Endodermal cell (in vitro differentiated cells): ENCODE measurements at places on chromosomes 3 and 15.
A peak's percentile ranks its signal among the peaks of the same experiment; 100 is the strongest.

GRCh38 chr3:84943379-84943778 is 15.4 kb upstream of the CADM2 start:
- DNase-seq: no peak

GRCh38 chr3:40337136-40338108 is 27.9 kb downstream of the EIF1B start:
- no peak for DNase-seq

DNA sequence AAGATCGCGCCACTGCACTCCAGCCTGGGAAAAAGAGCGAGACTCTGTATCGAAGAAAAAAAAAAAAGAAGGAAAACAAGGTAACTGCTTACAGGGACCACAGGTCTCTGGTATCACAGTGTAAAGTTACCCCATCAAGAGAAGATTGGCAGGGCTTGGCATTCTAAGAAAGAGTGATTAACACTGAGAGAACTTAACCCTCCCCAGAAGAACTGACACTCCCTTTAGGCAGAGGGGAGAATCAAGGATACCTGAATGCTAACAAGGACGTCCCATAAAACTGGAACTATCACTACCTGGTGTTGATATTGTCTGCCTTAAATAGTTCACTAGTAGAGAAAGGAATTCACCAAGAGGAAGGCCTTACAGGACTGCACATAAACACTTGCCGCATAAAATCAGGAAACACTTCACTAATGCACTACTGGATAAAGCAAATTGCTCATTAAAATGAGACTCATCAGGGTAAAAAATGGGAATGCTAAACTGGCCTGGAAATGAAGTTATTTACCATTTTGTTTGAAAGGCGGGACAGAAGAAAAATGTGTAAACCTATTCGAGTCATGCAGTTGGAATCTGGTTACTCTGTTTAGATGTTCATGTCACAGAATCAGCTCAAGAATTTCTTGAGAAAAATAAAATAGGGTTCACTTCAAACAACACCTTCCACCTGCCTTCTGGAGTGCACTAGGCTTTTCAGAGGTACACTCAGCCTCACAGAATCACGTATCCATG is 121.6 kb downstream of the FOXP1 start:
- DNase-seq: no peak

- no peak for DNase-seq
Observed at GRCh38 chr3:144229330-144229729, 257.7 kb downstream of the DIPK2A start.

- DNase-seq: no peak
Observed at GRCh38 chr3:117699058-117699457, 989.5 kb downstream of the TUSC7 start.

DNA sequence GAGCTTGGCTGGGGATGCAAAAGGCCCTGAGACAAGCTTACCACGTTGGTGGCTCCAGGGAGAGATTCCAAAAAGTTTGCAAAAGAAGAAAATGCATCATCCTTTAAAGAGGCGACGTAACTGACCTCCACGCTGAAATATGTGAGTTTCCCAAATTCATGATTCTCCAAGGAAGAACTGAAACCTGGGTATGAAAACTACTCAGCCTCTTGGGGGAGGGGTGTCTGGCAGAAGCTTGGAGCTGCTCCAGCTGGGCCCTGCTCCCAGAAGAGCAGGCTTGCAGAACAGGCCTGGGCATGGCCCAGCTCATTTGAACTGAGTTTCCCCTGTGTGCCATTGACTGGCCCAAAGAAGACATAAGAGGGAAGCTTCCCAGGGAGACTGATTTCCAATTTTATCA is 20.5 kb downstream of the CPN2 start:
- no peak for DNase-seq

DNA sequence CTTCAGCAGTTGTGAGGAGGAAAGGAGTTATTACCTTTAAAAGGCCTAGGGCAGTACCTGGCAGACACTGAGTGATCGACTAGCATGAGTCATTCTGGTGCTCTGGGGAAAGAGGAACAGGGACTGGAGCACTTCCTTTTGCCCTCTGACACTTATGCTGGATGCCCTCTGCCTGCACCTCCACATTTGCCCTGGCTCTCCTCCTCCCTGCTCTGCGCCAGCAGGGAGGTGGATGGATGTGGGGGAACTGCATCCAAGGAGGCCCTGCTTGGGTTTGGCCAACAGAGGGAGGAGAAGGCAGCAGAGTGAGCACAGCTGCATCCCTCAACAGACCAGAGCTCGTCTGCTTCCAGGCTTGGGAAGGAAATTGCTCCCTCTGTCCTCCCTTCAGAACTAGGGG is 75.0 kb downstream of the SEMA5B start:
- DNase-seq: peak; percentile 71

- DNase-seq: no peak
Observed at GRCh38 chr3:184325715-184326369, 11.4 kb downstream of the EIF4G1 start.

GRCh38 chr15:99100245-99101173 is 4.4 kb upstream of the SYNM start:
- DNase-seq: peak; percentile 95

DNA sequence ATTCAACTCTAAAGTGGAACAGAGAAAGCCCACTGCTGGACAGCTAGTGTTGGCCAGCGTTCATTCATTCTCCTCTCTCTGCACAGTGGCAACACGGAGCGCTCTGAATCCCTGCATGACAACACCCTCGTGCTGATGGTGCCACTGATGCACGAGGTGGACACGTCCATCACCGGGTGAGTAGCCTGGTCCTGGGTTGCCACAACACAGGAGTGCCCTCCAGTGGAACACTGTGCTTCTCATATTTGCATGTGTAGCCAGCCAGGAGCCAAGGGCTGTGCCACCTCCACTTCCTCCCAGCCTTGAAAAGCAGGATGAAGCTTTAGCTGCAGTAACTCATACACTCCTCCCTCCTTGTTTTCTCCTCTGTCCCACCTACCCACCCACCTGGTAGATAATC is 120.0 kb upstream of the CTDSPL start:
- DNase-seq: no peak

GRCh38 chr15:101803676-101804075 is 367 bp downstream of the OR4F6 start:
- no peak for DNase-seq

- DNase-seq: no peak
Observed at GRCh38 chr3:112804021-112804420, 42.6 kb downstream of the CD200R1L start.

DNA sequence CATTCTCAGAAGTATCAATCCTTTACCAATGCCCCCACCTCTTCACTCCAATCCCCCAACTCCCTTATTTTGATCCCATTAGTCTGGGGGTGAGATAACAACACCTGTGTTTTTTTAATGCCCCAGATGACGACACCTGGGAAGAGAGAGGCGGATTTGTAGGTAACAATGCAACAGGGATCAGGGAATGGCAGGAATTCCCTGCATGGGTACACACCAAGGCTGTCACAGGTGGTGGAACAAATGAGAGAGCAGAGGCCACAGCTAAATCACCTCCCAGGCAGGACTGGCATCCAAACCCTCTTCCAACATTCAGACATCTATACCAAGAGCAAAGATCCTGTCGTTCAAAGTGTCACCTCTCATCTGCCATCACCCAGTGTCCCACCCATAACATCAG is 319.2 kb upstream of the TRIM42 start:
- peak; percentile 60 for DNase-seq

DNA sequence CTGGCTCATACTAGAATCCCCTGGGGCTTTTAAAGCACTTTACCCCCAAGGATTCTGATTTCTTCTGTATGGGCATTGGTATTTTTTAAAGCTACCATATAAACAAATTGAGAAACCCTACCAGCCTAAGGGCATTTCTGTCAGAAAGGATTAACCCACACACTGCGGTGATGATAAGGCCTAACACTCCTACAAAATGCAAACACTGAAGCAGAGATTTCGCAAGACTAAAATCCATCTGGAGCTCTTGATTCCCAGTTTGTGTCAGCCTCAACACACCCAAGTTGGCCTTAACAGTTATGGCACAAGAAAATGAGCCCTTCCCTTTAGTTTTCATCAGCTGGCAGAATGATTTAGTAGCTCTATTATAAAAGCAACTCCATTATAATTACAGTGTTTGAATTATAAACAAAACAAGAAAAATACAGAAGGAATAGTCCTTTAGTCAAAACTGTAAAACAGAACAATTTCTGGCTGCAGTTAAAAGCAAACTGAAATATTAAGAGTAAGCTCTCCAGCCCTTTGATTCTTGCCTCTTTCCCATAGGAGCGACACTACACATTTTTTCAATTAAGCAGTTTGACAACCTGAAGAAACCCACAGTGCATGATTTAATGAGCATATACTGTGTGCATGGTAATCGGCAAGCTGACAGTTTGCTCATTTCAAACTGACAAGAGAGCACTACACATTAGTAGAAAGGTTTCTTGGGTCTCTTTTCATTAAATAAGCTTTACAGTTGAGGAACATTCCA is 441.2 kb downstream of the FHIT start:
- DNase-seq: no peak
